ENCODE measurements at places on chromosomes 7 and 10.

GRCh38 chr10:118607768-118608354, 12.4 kb upstream of the PRLHR start:
- no peak for DNase-seq

DNA sequence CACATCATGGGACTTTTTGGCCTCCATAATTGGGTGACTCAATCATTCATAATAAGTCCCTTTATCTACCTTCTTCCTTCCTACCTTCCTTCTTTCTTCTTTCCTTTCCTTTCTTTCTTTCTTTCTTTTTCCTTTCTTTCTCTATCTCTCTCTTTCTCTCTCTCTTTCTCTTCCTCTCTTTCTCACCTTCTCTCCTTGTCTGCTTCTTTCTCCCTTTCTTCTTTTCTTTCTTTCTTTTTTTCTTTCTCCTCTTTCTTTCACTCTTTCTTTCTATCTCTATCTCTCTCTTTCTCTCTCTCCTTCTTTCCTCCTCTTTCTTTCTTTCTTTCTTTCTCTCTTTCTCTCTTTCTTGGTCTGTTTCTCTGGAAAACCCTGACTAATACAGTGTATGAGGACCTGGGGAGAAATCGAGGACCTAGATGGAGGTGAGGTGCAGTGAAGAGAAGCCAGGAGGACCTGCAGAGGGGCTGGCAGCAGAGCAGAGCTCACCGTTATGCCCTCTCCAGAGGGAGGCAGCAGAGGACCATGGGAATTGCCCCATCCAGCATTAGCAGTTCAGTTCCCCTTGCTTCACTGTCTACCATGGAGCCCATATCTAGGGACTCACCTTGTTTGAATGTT, 52.7 kb upstream of the BTRC start:
- no peak for DNase-seq

- DNase-seq = no peak
Measured at GRCh38 chr7:8251195-8251594, 10.8 kb downstream of the ICA1 start.

GRCh38 chr7:74254858-74255379, 720 bp upstream of the RFC2 start:
- DNase-seq = no peak

DNA sequence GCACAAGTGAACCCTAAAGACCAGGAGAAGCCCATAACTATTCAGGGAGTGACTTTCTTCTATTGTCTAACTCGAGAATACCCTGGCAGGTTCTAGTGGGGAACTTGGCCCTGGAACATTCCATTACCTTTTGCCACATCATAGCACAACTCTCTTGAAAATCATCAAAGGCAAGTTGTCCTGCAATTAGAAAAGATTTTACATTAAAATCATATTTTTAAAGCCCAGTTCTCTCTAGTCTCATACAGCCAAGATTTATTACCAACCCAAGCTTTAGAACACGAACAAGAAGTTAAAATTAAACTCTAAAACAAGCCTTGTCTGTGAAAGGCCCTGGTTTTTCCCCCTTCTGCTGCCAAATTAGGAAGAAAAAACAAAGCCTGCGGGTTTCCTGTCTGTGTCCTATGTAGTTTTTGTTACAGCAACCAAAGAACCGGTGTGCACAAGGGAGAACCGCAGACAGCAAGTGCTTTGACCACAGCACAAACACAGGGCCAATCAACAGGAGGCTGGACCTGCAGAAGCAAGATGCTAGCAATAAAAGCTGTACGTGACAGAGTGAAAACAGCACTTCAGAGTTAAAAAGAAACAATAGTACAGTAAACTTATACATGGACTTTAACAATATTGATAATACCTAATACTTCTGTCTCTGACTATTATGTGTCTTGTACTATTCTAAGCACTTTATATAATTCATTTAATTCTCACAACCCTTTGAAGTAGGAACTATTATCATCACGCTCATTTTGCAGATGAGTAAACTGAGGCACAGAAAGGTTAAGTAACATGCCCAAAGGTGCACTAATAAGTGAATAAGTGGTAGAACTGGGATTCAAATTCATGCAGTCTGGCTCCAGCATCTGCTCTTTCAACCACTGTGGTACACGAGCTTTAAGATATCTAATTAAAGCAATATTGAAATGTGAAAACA, 65.8 kb downstream of the STK17A start:
- DNase-seq = peak; percentile 77

GRCh38 chr7:6346581-6346980, 74.2 kb upstream of the CYTH3 start:
- DNase-seq = no peak

DNA sequence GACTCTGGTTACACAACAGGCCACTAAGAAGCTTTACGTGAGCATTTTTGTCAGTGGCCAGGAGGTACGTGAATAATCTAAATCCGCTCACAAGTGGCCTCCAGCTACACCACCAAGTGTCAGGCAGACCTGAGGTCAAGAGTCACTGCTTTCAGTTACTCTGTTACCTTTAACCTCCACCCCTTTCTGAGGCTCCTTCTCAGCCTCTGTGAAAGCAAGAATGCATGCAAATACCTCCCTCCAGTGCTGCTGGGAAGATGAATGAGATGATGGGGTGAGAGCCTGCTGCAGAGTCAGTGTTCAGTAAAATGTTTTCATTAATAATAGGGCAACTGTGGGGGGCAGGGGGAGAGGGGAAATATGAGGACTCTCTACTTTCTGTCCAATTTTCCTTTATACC, 11.2 kb downstream of the DDC start:
- DNase-seq = no peak

DNA sequence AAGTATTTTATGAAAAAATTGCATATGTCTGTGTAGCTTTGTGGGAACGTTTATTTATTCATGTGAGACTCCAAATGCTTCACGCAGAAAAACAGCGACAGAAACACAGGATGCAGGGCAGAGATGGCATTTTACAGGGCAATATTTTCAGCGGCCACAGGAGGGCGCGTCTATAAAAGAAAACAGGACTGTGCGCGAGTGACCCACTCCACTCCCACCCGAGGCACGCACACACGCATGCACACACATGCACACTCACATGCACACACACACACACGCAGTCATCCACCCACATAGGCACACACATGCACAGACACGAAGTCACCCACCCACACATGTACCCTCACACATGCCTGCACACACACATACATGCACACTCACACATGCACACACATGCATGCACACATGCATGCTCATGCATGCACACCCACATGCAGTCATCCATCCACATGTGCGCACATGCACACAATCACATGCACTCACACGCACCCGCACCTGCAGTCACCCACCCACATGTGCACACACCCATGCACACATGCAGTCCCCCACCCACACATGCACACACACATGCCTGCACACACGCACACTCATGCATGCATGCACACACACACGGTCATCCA, 96.3 kb downstream of the DNAJB6 start:
- peak; percentile 52 for DNase-seq

GRCh38 chr7:17679458-17679857, 260.8 kb downstream of the SNX13 start:
- DNase-seq = no peak

GRCh38 chr10:130758529-130758928, 553.0 kb downstream of the TCERG1L start:
- no peak for DNase-seq

DNA sequence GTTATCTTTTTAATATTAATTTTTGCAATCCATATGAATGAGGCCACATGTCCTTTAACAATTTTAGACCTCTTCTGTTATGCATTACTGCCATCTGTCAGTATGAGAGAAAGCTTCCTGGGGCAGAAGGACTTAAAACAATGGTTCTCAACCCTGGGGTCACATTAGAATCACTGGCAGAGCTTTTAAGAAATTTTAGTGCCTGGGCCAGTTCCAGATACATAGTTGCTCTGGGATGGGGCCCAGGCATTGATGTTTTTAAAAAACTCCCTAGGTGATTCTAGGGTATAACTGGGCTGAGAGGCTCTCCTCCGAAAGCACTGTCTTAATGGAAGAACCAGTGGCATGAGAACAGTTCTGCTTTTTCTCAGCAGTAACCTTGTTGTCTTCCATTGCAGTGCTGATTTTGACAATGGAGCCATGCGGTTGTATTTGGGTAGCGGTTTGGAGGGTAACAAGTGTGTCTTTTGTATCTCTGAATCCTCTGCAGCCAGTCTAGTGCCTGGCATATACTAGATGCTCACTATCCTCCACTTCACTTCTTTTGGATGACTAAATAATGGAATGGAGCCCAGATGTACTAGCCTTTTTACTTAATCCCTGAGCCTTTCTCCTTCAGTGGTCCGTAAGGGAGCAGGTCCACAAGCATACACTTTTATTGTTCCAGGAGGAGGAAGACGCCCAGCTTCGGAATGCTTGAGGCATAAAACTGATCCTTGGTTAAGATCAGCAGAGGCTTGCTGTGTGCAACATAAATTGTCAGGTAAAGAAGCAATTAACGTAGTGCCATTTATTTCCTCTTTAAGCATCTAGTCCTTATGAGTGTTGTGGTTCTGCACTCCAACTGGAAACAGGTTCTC, 227.1 kb downstream of the AUTS2 start:
- no peak for DNase-seq

GRCh38 chr10:5184987-5185775, at the start of gene AKR1C8:
TSS of gene AKR1C8 (minus strand) at chr10:5185150. CDS start at chr10:5185104, 46 bp downstream.
- no peak for DNase-seq

- DNase-seq = no peak
Measured at GRCh38 chr10:24824124-24824523, 100.4 kb upstream of the ARHGAP21 start.

GRCh38 chr10:46228563-46229071, 58.2 kb upstream of the ANTXRL start:
- DNase-seq = peak; percentile 50

- no peak for DNase-seq
Measured at GRCh38 chr7:151517601-151518104, 2.0 kb downstream of the RHEB start.

GRCh38 chr10:5622186-5622960, 44.0 kb downstream of the ASB13 start:
- no peak for DNase-seq

- no peak for DNase-seq
Measured at GRCh38 chr10:74056050-74056818, 58.3 kb downstream of the VCL start.

GRCh38 chr7:46494441-46494840, 573.4 kb upstream of the IGFBP3 start:
- DNase-seq = no peak

DNA sequence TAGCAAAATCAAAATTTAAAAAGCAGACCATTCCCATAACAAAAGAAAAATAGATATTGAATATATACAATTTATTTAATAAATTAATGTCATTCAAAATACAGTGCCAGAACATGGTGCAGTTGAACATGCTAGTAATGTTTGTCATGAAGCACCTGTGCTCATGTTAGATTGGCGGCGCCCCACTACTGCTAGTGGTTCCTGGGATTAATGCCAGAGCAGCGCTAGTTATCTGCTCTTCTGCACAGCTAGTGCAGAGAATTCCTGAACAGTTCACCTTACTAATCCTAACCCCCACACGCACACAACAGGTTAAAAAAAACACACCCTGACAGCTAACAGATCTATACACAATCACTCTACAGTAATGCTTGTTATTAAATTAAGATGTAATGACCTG, 23.4 kb downstream of the KBTBD2 start:
- no peak for DNase-seq

DNA sequence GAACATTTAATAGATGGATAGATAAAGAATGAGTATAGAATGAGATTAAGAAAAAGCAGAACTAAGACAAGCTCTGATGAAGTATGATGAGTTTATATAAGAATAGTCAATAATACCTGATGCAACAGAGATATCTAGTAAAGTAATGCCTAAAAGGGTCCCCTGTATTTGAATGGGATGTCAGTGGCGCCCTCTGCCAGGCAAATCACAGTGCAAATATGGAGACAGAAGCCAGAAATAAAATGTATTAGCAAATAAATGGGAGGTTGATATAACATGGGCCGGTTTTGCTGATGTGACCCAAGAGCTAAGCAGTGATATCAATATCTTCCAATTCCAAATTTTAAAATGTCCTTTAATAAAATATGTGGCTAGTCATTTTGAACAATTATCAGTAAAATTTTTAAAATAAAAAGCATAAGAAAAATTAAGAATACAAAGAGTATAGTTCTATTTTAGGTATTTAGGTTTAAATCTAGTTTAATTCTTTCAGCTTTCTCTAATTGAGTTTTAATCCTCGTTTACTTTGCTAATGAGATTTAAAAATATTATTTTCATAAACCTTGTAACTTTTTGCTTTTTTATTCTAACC, 62.6 kb downstream of the ADK start:
- peak; percentile 60 for DNase-seq

DNA sequence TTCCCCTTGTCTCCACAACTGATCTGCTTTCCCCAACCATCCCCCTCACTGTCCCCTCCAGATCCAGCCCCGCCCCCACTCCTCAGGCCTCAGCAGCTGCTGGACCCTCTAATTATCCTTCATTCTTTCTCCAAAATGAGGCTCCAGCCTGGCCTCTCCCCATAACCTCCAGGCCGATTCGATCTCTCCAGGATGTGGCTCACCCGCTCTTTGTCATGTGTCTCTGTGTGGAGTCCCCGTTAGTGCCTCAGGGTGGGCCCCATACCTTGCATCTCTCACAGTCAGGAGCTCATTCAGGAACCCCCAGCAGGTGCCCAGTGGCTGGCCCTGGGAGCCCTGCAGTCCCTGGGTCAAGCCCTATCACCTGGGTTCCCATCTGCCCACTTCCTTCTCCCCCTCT, 1.3 kb downstream of the PILRA start:
- DNase-seq = no peak

DNA sequence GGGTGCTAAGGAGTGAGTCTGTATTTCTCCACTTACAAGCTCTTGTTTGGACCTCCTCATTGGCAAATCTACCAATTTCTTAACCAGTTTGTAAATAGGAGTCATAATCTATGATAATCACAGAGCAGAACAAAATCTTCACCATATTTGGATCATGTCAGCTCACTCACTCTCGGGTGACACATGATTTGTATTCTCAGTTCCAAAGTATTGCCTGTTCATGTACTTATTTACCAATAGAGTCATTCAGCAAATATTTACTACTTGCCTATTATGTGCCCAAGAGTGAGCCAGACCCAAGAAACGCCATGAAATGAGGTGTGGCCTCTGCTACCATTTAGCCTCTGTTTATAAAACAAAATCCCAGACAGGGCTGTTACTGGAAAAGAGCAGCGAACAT, 114.8 kb downstream of the TSPAN12 start:
- DNase-seq = no peak

DNA sequence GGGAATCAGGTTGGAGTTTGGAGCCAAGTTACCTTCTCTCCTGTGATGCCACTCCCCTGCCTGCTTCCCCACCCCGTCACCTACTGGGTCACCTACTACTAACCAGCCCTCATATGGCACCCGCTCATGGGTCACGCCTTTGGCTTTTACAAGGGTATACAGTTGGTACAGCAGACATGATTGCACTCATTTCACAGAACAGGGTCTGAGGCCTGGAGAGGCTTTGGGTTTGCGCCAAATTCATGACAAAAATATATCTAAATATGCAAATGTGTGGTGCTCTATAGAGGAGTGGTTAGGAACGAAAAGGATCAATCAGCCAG, 10.7 kb downstream of the CRYGN start:
- no peak for DNase-seq

Measured in T-cell (primary cell).